ENCODE measurements at places on chromosomes 3 and 15.

DNA sequence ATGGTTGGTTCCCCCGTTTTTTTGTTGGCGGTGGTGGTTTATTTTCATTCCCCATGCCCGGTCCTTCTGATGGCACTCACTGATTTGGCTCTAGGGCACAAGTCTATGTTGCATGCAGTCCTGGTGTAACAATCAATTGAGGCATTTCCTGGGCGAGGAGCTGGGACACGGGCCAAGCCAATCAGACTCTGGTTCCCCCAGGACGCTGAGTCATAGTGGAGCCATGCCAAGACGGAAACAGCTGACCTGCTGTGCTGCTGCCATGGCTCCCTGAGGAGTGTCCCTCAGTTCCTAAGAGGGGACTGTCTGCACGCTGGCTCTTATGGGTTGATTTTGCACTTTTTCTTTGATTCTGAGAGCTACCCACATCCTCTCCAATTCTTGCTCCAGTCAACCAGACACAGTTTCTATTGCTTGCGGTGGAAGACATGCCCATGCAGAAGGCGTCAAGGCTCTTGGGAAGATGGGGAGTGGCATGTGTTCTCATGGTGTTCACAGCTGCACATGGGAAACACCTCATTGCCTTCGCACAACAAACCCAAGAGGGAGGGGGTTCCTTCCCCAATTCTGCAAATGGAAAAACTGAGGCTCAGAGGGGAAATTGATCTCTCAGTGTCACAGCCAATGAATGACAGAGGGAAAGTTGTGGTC, 28.3 kb upstream of the ALDH1L1 start:
- DNase-seq, result peak; percentile 54

DNA sequence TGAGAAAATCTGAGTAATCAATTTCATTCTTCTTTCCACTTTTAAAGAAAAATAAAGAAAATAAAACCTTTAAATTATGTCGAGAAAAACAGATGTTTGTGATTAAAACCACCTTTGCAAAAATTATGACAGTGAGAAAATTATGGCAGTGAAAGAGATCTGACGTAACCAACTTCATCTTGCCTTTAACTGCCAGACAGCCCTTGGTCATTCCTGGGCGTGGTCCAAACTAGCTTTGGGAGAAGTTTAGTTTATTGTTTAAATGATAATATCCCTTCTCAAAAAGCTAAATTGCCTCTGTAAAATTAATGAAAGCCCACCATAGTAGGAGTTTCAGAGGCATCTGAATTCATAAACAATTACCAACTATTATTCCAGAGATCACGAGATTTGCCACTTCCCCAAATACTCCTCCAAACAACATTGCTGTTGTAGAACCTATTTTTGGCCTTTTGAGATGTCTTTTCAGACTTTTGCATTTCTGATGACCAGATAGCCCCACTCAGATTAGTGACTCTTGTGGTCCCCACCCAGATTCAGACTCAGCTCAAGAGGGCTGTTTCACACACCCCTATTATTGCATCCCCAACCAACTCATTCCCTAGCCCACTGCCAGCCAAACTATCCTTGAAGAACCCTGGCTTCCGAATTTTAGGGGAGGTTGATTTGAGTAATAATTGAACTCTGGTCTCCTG, 664.4 kb upstream of the CBLB start:
- no peak for DNase-seq

DNA sequence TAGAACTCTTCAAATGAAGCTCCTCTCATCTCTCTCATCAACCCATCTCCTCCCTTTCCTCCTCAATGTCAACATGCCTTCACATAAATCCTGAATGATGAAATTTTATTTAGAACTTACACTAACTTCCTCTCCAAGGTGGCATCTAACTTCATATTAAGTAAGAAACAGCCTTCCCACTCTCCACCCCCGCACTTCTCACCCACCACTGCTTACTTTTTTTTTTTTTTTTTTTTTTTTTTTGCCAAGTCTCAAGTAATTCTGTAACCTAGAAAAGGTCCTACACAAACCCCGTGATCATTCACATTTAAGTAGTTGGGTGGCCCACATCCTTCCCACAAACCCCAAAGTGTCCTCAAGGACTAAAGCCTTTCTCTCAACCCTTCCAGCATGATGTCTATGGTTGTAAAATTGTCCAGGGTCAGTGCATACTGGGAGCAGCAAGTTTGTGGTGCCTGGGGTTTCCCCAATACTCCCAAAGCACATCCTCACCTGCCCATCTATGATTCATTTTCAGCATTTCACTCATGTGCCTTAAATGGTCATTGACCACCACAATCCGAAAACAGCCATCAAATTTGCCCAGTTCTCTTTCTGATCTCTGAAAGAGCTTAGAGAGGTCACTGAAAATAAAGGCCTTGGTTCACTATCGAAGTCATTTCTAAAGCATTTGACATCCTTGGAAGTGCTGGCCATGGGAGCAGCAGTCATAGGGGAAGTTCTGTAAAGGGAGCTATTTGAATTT, 47.2 kb downstream of the CD86 start:
- no peak for DNase-seq

- no peak for DNase-seq
Observed at GRCh38 chr15:62847900-62848489, 194.6 kb upstream of the TPM1 start.

- DNase-seq, result no peak
Observed at GRCh38 chr3:5011555-5012256, 32.5 kb downstream of the BHLHE40 start.

GRCh38 chr3:177367788-177368187, 170.5 kb upstream of the TBL1XR1 start:
- DNase-seq, result no peak
